ENCODE measurements at places on chromosomes 16 and 17.

DNA sequence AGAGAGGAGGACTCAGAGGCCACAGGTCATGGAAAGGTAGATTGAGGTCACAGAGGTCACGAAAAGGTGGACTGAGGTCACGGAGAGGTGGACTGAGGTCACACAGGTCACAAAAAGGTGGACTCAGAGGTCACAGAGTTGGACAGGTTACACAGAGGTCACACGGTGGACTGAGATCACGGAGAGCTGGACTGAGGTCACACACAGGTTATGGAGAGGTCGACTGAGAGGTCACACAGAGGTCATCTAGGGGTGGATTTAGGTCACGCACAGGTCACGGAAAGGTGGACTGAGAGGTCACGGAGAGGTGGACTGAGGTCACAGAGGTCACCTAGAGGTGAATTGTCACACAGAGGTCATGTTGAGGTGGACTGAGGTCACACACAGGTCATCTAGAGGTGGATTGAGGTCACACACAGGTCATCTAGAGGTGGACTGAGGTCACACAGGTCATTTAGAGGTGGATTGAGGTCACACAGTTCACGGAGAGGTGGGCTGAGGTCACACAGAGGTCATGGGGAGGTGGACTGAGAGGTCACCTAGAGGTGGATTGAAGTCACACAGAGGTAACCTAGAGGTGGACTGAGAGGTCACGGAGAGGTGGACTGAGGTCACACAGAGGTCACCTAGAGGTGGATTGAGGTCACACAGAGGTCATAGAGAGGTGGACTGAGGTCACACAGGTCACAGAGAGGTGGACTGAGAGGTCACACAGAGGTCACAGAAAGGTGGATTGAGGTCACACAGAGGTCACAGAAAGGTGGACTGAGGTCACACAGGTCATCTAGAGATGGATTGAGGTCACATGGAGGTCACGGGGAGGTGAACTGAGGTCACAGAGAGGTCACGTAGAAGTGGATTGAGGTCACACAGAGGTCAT lies 26.7 kb upstream of the JPT2 start:
- DNase-seq: no peak

DNA sequence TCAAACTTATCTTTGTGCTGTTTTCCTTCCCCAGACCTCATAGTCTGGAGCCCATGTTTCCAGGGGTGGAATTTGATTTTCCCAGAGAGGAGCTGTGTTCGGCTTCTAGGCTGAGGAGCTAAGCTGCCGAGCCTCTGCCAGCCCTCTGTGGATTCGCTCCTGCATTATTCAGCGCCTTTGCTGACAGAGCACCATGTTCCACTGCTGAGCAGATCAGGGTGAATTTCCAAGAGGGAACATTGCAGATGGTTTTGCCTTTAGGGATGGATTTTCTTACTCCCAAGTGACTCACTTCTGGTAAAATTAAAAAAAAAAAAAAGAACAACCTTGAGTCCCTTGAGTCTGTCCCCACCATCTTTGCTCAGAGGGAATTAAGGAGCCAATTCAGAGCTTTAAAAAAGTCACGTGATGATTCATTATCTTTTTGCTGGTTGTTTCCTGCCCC lies 229.5 kb downstream of the PRKCA start:
- DNase-seq: no peak

- no peak for DNase-seq
Observed at GRCh38 chr17:80820331-80820730, 171.3 kb upstream of the CHMP6 start.

DNA sequence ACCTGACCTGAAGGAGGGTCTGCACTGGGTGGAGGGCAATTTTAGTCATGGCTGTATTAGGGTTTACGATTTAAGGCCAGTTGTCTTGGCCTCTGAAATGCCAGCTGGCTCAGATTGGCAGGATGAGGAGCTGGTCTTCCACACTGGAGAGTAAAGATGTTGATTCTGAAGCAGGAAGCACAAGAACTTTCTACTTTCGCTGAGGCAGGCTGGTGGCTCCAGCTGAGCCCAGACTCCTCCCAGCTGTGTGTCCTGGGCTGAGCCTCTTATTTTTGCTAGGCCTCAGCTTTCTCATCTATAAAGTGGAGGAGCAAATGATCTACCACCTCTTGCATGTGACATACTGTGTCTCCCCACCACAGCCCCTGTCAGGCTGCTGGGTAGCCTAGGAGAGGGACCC lies 74.4 kb downstream of the MRM1 start:
- no peak for DNase-seq

GRCh38 chr17:78665387-78665951 lies 88.3 kb upstream of the DNAH17 start:
- DNase-seq: no peak

- no peak for DNase-seq
Observed at GRCh38 chr17:66764506-66764905, 70.4 kb upstream of the CACNG5 start.

- DNase-seq: no peak
Observed at GRCh38 chr16:89041571-89042481, 51.8 kb upstream of the ACSF3 start.

GRCh38 chr16:14564861-14565687 lies 65.0 kb downstream of the PARN start:
- no peak for DNase-seq

GRCh38 chr17:81912441-81913309 lies 1.5 kb upstream of the PCYT2 start:
- no peak for DNase-seq

- no peak for DNase-seq
Observed at GRCh38 chr17:30557916-30558685, 80.9 kb downstream of the GOSR1 start.

Measured in NCI-H1048 (cell line).